ENCODE measurements at places on chromosomes 2 and 18. TPM values are rescaled to one million over a fixed set of nuclear protein-coding genes. Genes with fewer than 3 reads are reported as not detected.

The NOSTRIN gene
- polyA plus RNA-seq: not detected

The SH3BP4 gene
- polyA plus RNA-seq: 2.0 TPM

The VWA3B gene
- polyA plus RNA-seq: not detected

The DLGAP1 gene
- polyA plus RNA-seq: not detected

Data from IgD-negative memory B cell (primary cell).